ENCODE measurements at places on chromosomes 11 and 22. TPM values are rescaled to one million over a fixed set of nuclear protein-coding genes. Genes with fewer than 3 reads are reported as not detected.

The RAPSN gene
- 3.6 TPM for total RNA-seq

The CD248 gene
- total RNA-seq = 135 TPM

The EIF4G2 gene
- total RNA-seq = 501 TPM

The OR52J3 gene
- total RNA-seq = not detected

The TUBA8 gene
- total RNA-seq = not detected

The C11orf87 gene
- not detected for total RNA-seq
